ENCODE measurements at places on chromosomes 2 and 18.

- DNase-seq = no peak
Observed at GRCh38 chr18:12155996-12156395, 62.4 kb downstream of the ANKRD62 start.

DNA sequence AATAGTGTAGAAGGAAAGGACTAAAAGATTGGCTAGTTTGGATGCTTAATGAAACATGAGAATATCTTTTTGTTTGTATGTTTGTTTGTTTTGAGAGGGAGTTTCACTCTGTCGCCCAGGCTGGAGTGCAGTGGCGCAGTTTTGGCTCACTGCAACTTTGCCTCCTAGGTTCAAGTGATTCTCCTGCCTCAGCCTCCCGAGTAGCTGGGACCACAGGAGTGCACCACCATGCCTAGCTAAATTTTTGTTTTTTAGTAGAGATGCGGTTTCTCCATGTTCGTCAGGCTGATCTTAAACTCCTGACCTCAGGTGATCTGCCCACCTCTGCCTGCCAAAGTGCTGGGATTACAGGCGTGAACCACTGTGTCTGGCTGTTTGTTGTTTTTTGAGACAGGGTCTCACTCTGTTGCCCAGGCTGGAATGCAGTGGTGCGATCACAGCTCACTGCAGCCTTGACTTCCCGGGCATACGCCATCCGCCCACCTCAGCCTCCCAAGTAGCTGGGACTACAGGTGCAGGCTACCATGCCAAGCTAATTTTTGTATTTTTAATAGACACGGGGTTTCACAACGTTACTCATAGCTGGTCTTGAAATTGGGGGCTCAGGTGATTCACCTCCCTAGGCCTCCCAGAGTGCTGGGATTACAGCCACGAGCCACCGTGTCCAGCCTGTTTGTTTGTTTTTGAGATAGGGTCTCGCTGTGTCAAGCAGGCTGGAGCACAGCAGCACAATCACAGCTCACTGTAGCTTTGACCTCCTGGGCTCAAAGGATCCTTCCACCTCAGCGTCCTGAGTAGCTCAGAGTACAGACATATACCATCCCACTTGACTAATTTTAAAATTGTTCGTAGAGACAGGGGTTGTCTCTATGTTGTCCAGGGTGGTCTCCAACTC is 209.2 kb downstream of the MYCN start:
- no peak for DNase-seq

GRCh38 chr2:88639865-88640264 is 12.6 kb upstream of the EIF2AK3 start:
- no peak for DNase-seq

GRCh38 chr18:1463981-1464380 is 559.3 kb downstream of the ADCYAP1 start:
- DNase-seq = no peak

GRCh38 chr2:105803773-105804172 is 59.1 kb downstream of the NCK2 start:
- DNase-seq = no peak

DNA sequence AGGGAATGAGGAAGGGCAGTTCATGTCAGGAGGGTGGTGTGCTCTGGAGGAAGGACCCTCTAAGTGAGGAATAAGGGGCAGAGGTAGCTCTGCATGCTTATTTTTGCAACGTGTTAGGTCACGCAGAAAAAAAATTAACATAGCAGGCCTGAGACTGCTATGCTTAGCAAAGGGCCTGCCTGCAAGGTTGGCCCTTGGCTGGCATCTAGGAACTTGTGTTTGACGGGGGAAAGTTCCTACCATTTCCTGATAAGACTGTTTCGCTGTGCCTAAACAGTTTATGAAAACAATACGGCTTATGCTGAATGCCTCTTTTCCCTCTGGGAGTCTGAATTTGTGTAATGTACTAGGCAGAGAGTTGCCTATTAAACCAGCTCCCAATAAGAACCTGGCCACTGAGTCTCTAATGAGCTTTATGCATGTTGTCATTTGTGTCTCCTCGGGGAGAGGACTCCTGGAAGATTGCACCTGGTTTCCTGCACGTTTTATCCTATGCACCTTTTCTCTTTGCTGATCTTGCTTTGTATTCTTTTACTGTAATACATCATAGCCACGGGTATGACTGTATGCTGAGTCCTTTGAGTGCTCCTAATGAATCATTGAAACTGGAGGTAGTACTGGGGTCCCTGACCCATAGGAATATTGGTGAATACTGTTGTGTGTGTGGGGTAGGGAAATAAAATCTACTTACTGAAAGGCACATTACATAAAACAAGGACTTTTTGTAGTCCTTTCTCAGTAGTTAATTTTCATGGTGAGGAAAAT is 169.0 kb downstream of the PRPF40A start:
- DNase-seq = no peak

DNA sequence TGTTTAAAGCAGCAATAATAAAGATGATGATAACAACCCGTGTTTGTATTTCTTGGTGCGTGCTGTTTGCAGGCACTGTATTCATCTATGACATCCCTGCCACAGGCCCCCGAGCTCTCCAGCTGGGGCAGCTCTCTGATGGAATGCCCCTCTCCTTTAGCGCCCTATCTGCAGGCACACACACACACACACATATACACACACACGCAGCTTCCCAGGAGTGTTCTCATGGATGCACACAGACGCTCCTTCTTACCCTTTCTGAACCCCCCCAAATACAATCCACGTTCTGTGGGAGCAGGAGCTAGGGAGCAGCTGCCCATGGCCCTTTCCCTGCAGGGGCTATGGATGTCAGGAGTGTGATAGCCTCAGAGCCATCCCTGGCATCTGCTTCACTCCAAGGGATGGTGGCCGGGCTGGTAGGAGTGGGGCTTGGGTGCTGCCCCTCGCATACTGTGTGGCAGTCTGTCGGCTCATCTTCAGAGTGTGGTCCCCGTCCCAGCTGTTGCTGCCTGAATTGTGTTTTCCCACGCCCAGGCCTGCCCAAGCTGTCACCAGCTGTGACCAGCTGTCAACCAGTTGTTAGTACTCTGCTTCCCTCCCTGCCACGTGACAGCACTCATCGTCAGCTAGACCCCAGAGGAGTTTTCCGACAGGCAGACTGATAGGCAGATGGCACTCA is 50.8 kb upstream of the MYCN start:
- DNase-seq = no peak

GRCh38 chr2:224157655-224158054 is 118.6 kb upstream of the SERPINE2 start:
- DNase-seq = no peak

DNA sequence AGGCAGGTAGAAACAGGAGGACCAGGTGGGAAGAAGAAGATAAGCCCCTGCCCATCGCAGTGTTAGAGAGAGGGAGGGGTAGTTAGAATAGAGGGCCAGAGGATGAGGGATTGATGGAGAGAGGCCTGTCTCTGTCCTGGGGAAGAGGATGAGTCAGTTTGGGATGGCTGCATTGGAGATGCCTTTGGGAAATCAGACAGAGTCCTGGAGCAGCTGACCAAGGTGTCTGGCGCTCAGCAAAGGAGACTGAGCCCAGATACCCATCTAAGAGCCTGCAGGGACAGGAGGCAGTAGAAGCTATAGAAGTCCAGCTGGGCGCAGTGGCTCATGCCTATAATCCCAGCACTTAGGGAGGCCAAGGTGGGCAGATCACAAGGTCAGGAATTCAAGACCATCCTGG is 177.8 kb upstream of the HAAO start:
- DNase-seq = no peak

GRCh38 chr18:48806551-48807261 is 144.1 kb downstream of the SMAD7 start:
- DNase-seq = peak; percentile 29

DNA sequence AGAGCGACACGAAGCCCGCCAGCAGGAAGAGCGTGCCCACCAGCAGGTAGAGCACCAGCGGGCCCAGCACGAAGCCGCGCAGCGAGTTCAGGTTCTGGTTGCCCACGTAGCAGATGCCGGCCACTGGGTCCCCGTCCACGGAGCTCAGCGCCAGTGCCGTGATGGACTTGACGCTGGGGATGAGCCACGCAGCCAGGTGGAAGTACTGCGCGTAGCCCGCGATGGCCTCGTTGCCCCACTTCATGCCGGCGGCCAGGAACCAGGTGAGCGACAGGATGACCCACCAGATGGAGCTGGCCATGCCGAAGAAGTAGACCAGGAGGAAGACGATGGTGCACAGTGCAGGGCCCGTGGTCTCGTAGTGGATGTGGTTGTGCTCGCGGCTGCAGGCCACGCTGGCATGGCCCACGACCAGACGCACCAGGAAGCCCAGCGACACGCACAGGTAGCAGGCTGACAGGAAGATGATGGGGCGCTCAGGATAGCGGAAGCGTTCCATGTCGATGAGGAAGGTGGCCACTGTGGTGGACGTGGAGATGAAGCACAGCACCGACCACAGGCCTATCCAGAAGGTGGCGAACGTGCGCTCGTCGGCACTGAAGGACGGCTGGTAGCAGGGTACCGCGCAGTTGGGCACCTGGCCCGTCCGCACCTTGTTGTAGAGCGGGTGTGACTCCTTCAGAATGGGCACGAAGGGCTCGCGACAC is 2.1 kb downstream of the FZD5 start:
- no peak for DNase-seq

DNA sequence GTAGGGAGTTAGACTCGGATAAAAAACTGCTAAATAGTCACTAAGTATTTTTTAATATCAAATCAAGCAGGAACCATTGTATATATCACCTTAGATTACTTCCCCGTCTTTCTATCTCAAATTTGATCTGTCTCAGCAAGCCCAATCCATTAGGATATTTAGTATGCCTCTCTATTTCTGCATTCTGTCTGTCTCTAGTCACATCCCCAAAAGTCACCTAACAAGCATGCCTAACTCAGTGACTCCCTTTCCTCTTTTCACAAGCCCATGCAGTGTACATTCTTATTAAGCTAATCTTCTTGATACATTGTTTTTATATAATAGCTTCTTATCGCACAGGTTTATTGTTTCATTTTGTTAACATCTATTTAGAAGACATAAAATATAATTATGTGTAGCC is 57.8 kb downstream of the PDE1A start:
- DNase-seq = no peak

DNA sequence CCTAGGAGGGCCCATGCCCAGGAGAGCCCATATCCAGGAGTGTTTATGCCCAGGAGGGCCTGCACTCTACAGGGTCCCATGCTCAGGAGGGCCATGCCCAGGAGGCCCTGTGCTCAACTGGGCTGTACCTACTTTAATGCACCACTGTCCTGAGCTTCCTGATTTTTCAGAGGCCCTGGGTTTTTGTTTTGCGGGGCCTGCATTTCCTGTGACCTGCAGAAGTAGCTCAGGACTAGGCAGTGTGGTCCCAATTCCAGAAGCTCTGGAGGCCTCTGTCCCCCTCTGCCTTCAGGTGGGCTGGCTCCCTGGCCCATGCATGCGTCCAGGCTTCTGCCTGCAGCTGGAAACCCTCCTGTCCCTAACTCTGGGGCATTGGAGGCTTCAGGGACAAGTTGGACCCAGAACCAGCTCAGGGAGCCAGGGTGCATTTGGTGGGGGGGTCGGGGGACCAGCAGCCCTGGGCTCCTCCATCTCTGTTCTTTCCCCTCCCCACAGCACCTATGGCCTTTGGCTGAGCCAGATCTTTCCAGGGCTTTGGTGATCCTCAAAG is 10.8 kb downstream of the GPR35 start:
- DNase-seq = no peak

- DNase-seq = no peak
Observed at GRCh38 chr18:12968619-12969018, 20.8 kb downstream of the SEH1L start.

DNA sequence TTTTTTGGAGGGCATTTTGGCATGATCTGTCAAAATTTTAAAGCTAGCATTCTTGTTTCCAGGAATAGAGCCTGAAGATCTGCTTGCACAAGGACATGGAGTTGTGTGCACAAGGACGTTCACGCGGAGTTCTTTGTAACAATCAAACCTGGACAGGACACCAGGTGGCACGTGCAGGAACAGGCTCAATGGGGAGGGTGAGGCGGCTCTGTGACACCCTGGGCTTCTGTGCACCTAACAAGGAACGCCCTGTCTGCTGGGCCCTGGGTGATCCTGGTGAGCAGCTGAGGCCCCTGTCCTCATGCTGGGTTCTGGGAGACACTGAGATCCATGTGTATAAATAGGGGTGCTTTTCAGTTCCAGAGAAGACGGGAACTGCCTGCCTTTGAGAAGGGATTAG is 93.1 kb upstream of the PXDN start:
- DNase-seq = no peak

DNA sequence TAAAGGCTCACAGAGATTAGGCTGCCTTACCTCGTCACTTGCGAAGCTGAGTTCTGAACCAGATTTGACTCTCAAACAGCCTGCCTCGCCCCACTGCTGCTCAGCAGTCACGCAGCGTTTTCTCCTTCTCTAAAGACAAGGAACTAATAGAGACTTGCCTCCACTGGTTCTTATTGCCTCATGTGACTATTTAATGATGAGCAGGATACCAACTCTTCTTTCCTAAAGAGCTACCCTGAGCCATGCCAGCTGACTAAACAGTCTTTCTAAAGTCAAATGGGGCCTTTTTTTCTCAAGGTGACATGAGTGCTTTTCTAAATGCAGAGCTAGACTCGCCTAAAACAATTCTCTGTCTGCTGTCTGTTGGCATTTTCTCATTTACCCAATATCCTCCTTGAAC is 147.5 kb downstream of the NCKAP5 start:
- no peak for DNase-seq

DNA sequence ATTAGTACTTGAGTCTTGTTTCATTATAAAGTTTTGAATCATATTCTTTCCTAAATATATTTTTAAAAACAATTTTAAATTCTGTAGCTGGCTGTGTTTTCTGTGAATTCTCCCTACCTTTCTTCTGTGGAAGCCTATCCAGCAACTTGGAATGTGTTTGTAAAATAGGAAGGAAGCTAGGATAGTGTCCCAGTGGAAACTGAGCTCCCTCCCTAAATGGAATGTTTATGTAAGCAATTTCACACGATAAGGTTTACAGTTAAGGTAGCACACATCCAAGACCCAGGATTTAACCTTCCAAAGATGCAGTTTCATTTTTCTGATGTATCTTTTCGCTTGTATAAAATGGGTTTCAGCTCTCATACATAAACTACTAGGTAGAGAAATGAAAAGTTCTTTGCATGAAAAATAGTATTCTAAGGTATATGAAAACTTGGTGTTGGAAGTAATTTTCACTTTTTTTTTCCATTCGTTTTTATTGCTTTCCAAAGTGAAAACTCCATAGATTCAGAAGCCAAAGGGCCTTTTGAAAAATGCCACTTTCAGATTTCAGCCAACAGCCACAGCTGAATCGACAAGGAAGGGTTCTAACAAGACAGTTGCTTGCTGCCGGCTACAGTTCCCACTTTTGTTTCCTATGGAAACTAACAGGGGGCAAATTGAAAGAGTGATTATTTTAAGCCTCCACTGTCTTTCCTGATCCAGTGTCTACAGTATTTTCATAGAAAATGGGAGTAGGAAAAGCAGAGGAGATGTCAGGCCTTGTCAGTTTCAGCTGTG is 405.1 kb upstream of the POU3F3 start:
- DNase-seq = no peak

DNA sequence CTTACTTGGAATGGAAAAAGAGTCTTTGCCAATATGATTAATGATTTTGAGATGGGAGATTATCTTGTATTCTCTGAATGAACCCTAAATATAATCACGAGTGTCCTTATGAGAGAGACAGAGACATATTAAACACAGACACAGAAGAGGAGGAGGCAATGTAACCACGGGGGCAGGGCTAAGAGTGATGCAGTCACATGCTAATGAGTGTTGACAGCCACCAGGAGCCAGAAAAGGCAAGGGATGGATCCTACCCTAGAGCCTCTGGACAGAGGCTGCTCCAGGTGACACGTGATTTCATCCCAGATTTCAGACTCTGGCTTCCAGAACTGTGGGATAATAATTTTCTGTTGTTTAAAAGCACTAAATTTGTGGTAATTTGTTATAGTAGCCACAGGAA is 679.6 kb downstream of the MBD2 start:
- DNase-seq = no peak

- no peak for DNase-seq
Observed at GRCh38 chr2:189751080-189751658, 11.4 kb downstream of the OSGEPL1 start.
